Bladder microvascular endothelial cell (primary cell): ENCODE measurements at places on chromosomes 5 and 9. TPM values are rescaled to one million over a fixed set of nuclear protein-coding genes. Genes with fewer than 3 reads are reported as not detected.

GZMA gene
- total RNA-seq = 0.13 TPM in 1 of 2 replicates, not detected in the other

MUSK gene
- total RNA-seq = not detected in 2 replicates

HAVCR1 gene
- total RNA-seq = not detected in 2 replicates

DIRAS2 gene
- total RNA-seq = 0.13 TPM in 1 of 2 replicates, not detected in the other

TRIM36 gene
- total RNA-seq = 0.38 and 0.49 TPM in 2 replicates

GNPDA1 gene
- 22.2 and 41.9 TPM in 2 replicates for total RNA-seq

MORN5 gene
- 0.49 TPM in 1 of 2 replicates, not detected in the other for total RNA-seq

SIT1 gene
- total RNA-seq = not detected in 2 replicates

SPATA9 gene
- not detected in 2 replicates for total RNA-seq

PCDH12 gene
- 22.0 and 35.0 TPM in 2 replicates for total RNA-seq

LCN15 gene
- total RNA-seq = not detected in 2 replicates

DBH gene
- total RNA-seq = not detected in 2 replicates

SLC35D2 gene
- total RNA-seq = 16.0 and 25.5 TPM in 2 replicates

LVRN gene
- 0.16 and 0.57 TPM in 2 replicates for total RNA-seq

CBY3 gene
- 0.16 TPM in 1 of 2 replicates, not detected in the other for total RNA-seq

PHF19 gene
- 34.5 and 34.8 TPM in 2 replicates for total RNA-seq

OR2V2 gene
- total RNA-seq = not detected in 2 replicates

CDKN2B-AS1 gene
- total RNA-seq = 0.49 and 1.9 TPM in 2 replicates

CCL28 gene
- 0.81 and 2.0 TPM in 2 replicates for total RNA-seq

ADAMTS16 gene
- not detected in 2 replicates for total RNA-seq

THBS4 gene
- not detected in 2 replicates for total RNA-seq

CDKN2B gene
- 3.1 and 4.1 TPM in 2 replicates for total RNA-seq

DNAH5 gene
- under 0.01 and 0.82 TPM in 2 replicates for total RNA-seq

CRAT gene
- 24.9 and 32.7 TPM in 2 replicates for total RNA-seq

SMIM33 gene
- not detected in 2 replicates for total RNA-seq

FSD1L gene
- 2.1 and 6.5 TPM in 2 replicates for total RNA-seq

TLE1 gene
- 32.2 and 79.9 TPM in 2 replicates for total RNA-seq

SH2D3C gene
- total RNA-seq = 43.5 and 83.7 TPM in 2 replicates

SPTAN1 gene
- 452 and 679 TPM in 2 replicates for total RNA-seq

ZNF879 gene
- 2.3 and 5.2 TPM in 2 replicates for total RNA-seq

PRRX2 gene
- 0.16 TPM in 1 of 2 replicates, not detected in the other for total RNA-seq

GPX8 gene
- total RNA-seq = 21.9 and 35.9 TPM in 2 replicates

C5orf58 gene
- total RNA-seq = not detected in 2 replicates

SEC16A gene
- 15.1 and 36.7 TPM in 2 replicates for total RNA-seq

SAPCD2 gene
- 8.8 and 13.6 TPM in 2 replicates for total RNA-seq

FREM1 gene
- 0.16 TPM in 1 of 2 replicates, not detected in the other for total RNA-seq

ZBTB26 gene
- total RNA-seq = 1.9 and 5.5 TPM in 2 replicates

WNT8A gene
- not detected in 2 replicates for total RNA-seq

GABRA1 gene
- not detected in 2 replicates for total RNA-seq

HTR4 gene
- not detected in 2 replicates for total RNA-seq

LAMC3 gene
- under 0.01 and 0.50 TPM in 2 replicates for total RNA-seq

IFNA13 gene
- total RNA-seq = not detected in 2 replicates

SLC31A2 gene
- total RNA-seq = 5.3 and 14.5 TPM in 2 replicates
